ENCODE measurements at places on chromosomes 6 and 20. TPM values are rescaled to one million over a fixed set of nuclear protein-coding genes. Genes with fewer than 3 reads are reported as not detected.

Gene RBBP8NL
- total RNA-seq, result not detected

DNA sequence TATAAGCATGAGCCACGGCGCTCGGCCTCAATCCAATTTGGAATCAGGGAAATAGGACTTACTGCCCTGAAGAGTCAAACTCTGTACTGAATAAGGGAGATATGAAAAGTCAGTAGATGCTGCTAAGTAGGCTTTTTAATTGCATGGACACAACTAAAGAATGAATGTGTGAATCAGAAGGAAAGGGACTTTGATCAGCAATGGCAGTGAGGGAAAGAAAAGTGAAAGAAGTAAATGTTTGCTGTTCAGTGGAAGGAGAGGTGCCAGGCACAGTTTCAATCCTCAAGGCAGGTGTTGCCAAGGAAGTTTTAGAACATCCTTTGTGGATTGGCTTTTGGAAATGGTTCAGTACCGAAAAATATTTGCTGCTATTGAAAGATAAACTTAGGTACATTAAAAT is 62.2 kb upstream of the GCM1 start:
- H3K4me3 ChIP-seq, result no peak overlapping the region
- H3K27me3 ChIP-seq, result no peaks in the 10 kb centered on the region
- H3K4me1 ChIP-seq, result no peaks in the 10 kb centered on the region
- H3K36me3 ChIP-seq, result no peaks in the 10 kb centered on the region

GRCh38 chr6:143110996-143111395 is 50.3 kb downstream of the AIG1 start:
- H3K36me3 ChIP-seq, result no peaks in the 10 kb centered on the region
- H3K27me3 ChIP-seq, result no peaks in the 10 kb centered on the region
- DNase-seq, result no peak

GRCh38 chr6:54481091-54481490 is 172.8 kb downstream of the TINAG start:
- no peaks in the 10 kb centered on the region for H3K27me3 ChIP-seq
- DNase-seq, result no peak
- H3K27ac ChIP-seq, result no peak overlapping the region

- no peak overlapping the region for H3K27ac ChIP-seq
- H3K4me1 ChIP-seq, result no peaks in the 10 kb centered on the region
- H3K4me3 ChIP-seq, result no peak overlapping the region
- no peaks in the 10 kb centered on the region for H3K36me3 ChIP-seq
- no peaks in the 10 kb centered on the region for H3K27me3 ChIP-seq
- DNase-seq, result no peak
Observed at GRCh38 chr20:5377484-5377883, 60.7 kb upstream of the PROKR2 start.

DNA sequence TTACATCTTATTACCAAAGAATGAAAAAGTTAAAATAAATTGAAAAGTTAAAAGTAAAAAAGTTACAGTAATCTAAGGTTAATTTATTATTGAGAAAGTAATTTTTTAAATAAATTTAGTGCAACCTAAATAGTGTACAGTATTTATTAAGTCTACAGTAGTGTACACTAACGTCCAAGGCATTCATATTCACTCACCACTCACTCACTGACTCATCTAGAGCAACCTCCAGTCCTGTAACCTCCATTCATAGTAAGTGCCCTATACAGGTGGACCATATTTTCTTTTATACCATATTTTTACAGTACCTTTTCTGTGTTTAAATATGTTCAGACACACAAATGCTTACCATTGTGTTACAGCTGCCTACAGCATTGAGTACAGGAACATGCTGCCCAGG is 624.7 kb upstream of the NOX3 start:
- H3K27ac ChIP-seq, result no peak overlapping the region
- DNase-seq, result no peak
- H3K4me3 ChIP-seq, result no peak overlapping the region
- H3K4me1 ChIP-seq, result no peaks in the 10 kb centered on the region
- H3K27me3 ChIP-seq, result no peaks in the 10 kb centered on the region
- H3K36me3 ChIP-seq, result no peaks in the 10 kb centered on the region

Gene SLC22A23
- 16.9 TPM for total RNA-seq

- H3K4me1 ChIP-seq, result no peaks in the 10 kb centered on the region
- H3K4me3 ChIP-seq, result no peak overlapping the region
Observed at GRCh38 chr20:24723186-24723585, 225.9 kb upstream of the CST7 start.

DNA sequence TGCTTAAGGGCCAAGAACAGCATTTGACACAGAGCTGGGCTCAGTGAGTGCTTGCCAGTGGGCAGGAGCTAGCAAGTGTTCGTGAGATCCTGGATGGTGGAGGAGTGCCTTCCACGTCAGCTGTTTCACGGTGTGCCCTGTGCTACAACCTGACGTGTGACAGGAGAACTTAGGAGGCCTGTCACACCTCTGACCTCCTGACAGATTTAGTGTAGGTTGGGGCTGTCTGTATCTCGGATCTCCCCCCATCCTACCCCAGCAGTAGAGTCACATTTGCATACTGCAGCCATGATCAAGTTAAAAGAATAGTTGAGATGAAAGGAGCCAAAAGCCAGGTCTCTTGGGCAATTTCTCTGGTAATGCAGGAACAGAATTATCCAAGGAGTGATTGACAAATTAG is 200.8 kb upstream of the CHD6 start:
- no peaks in the 10 kb centered on the region for H3K27me3 ChIP-seq
- H3K27ac ChIP-seq, result no peak overlapping the region
- no peak for DNase-seq
- H3K4me3 ChIP-seq, result no peak overlapping the region

Gene HDGFL1
- not detected for total RNA-seq

Gene OOEP
- not detected for total RNA-seq

DNA sequence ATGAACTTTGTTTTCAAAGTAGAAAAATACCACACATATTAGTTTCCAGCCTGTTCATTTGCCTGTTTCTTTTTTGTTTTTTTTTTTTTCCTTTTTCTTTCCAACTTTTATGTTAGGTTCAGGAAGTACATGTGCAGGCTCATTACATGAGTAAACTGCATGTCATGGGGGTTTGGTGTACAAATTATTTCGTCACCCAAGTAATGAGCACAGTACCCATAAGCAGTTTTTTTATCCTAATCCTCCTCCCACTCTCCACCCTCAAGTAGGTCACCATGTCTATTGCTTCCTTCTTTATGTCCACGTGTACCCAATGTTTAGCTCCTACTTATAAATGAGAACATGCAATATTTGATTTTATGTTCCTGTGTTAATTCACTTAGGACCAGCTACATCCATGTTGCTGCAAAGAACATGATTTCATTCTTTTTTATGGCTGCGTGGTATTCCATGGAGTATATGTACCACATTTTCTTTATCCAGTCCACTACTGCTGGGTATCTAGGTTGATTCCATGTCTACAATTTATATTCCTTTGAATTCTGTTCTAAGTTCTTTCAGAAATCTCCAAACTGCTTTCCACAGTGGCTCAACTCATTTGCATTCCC is 31.8 kb downstream of the SNX14 start:
- no peaks in the 10 kb centered on the region for H3K4me1 ChIP-seq
- H3K4me3 ChIP-seq, result no peak overlapping the region
- H3K27ac ChIP-seq, result no peak overlapping the region
- H3K36me3 ChIP-seq, result no peaks in the 10 kb centered on the region

DNA sequence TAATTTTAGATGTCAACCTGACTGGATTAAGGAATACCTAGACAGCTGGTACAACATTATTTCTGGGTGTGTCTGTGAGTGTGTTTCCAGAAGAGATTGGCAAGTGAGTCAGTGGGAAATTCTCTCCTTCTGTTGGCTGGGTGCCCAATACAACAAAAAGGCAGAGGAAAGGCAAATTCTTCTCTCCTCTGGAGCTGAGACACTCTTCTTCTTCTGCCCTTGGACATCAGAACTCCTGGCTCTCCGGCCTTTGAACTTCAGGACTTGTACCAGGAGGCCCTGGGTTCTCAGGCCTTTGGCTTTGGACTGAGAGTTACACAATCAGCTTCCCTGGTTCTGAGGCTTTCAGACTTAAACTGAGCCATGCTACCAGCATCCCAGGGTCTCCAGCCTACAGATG is 7.8 kb upstream of the BTN3A1 start:
- DNase-seq, result no peak
- no peaks in the 10 kb centered on the region for H3K4me1 ChIP-seq
- H3K27me3 ChIP-seq, result no peaks in the 10 kb centered on the region
- no peak overlapping the region for H3K27ac ChIP-seq
- no peak overlapping the region for H3K4me3 ChIP-seq
- H3K36me3 ChIP-seq, result no peaks in the 10 kb centered on the region

DNA sequence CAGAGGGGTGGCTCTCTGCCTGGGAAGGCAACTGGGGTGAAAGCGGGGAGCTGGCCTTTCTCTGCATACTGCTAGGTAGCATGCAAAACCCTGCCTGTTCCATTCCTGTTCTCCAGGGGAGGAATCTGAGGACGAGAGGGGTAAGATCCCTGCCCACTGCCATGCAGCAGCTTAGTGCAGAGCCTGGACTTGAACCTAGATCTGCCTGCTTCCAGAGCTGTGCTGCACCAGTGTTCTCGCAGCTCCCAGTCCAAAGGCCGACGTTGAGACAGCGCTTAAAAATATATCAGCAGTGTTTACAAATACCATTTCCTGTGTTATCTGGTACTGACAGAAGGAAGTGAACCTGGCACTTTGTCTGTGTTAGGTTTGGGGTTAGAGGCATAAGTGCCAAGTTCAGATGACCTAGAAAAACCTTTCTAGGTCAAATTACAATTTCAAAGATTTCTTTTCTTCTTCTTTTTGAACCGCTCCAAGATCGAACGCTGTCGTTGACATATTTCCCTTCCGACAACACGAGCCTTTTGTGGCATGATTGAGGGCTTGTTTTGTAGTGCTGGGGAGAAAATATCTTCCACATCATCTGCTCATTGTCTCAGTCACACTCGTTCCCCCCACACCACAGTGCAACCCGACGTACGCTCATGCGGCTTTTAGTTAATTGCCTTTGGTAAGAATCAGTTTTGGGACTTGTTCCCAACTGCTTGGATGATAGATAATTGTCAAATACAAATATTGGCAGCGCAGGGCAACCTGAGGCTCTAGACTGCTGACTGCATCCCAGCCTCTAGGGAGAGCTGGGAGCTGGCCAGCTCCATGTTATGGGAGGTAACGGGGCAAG is 44.6 kb downstream of the TOX2 start:
- H3K36me3 ChIP-seq, result no peaks in the 10 kb centered on the region
- DNase-seq, result no peak
- H3K27ac ChIP-seq, result no peak overlapping the region
- H3K4me1 ChIP-seq, result peaks cover 18% of the 10 kb centered on the region
- H3K4me3 ChIP-seq, result no peak overlapping the region
- no peaks in the 10 kb centered on the region for H3K27me3 ChIP-seq

Gene SPTLC3
- total RNA-seq, result 4.6 TPM

DNA sequence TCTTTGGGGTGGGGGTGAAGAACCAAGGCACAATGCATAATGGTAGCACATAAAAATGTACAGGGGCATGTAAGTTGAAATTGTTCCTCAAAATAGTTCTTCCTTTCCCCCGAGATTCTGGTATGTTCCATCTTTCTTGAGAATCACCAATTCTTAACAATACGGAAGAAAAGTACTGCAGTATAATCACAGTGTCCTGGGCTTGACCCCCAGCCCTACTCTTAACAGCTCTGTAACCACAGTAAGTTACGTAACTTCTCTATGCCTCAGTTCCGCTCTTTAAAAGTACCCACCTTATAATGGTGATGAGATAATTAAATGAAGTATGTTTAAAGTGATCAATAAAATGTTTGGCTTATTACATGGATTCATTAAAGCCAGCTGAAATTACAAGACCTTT is 104.5 kb downstream of the SMLR1 start:
- no peak overlapping the region for H3K4me3 ChIP-seq
- H3K36me3 ChIP-seq, result no peaks in the 10 kb centered on the region
- no peak for DNase-seq
- peaks cover 38% of the 10 kb centered on the region for H3K4me1 ChIP-seq

- peak overlapping the region; percentile 88 for H3K27ac ChIP-seq
- no peaks in the 10 kb centered on the region for H3K36me3 ChIP-seq
- H3K4me1 ChIP-seq, result peaks cover 13% of the 10 kb centered on the region
Observed at GRCh38 chr6:157225575-157225995, 97.7 kb downstream of the TMEM242 start.

GRCh38 chr6:12077021-12077710 is 65.1 kb downstream of the HIVEP1 start:
- H3K4me3 ChIP-seq, result no peak overlapping the region
- no peaks in the 10 kb centered on the region for H3K27me3 ChIP-seq

Gene APCDD1L
- 1.8 TPM for total RNA-seq

Gene BTN1A1
- 0.28 TPM for total RNA-seq

Gene SAMD3
- not detected for total RNA-seq
